ENCODE measurements at places on chromosomes 13 and 19.

DNA sequence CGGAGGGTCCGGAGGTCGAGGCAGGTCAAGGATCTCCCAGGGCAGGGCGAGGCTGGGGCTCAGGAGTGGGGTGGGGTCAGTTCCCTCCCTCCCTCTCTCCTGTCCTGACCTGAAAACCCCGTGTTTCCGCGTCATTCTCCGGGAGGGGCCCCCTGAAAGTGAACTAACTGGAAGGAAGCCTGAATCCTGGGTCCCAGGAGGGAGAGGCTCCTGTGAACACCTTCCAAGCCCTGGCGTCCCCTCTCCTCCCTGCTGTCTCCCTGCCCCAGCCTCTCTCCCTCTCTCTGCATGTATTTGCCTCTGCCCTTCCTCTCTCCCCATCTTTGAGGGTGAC lies 741 bp upstream of the CADM4 start:
- no peak for DNase-seq

DNA sequence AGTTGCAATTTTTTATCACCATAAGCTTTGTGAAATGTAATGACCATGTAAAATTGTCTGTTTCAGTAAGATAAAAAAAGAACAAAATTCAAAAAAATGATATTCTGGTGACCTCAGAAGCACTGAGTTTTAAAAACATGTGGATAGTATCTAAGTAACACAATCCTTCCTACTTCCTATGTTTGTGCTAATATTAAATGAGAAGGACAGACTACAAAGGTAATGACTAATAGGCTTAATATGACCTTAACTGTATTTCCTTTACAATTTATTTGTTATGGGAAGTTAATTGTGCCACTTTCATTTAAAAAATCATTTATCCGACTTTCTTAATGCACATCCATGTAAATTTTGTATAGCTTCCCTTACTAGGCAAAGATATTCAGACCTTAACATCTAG lies 1030.4 kb upstream of the ATXN8OS start:
- DNase-seq = no peak

DNA sequence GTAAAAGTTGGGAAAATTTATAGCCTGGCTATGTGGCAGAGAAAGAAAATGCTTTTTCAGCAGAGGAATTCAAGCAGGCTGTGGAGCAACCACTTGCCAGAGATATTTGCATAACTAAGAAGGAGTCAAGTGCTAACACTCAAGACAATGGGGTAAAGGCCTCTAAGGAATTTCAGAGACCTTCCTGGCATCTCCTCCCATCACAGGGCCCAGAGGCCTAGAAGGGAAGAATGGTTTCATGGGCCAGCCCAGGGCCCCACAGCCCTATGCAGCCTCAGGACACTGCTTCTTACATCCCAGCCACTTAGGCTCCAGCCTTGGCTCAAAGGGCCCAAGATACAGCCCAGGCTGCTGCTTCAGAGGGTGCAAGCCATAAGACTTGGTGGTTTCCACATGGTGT lies 14.3 kb downstream of the SLC15A1 start:
- DNase-seq = no peak

DNA sequence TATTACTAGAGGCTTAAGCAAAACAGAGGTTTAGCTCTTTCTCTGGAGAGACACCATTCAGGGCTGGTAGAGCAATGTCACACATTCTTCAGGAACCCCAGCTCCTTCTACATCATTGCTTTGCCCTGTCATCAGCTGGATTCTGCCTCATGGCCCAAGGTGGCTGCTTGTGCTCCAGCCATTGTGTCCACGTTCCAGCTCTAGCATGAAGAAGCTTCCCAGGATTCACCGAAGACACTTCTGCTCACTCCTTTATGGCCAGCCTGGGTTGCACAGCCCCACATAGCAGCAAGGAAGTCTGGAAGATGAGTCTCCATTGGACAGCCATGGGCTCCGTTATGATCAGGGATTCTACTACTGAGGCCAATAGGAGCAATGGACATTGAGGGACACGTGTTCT lies 13.2 kb downstream of the PGLS start:
- DNase-seq = no peak

- DNase-seq = no peak
Measured at GRCh38 chr13:76016799-76017400, 380.8 kb downstream of the LMO7 start.

GRCh38 chr19:2511570-2511969 lies 35.6 kb downstream of the GADD45B start:
- DNase-seq = no peak
